ENCODE measurements at places on chromosomes 6 and 20. TPM values are rescaled to one million over a fixed set of nuclear protein-coding genes. Genes with fewer than 3 reads are reported as not detected.

The CAPN11 gene
- 0.11 TPM for polyA plus RNA-seq

DNA sequence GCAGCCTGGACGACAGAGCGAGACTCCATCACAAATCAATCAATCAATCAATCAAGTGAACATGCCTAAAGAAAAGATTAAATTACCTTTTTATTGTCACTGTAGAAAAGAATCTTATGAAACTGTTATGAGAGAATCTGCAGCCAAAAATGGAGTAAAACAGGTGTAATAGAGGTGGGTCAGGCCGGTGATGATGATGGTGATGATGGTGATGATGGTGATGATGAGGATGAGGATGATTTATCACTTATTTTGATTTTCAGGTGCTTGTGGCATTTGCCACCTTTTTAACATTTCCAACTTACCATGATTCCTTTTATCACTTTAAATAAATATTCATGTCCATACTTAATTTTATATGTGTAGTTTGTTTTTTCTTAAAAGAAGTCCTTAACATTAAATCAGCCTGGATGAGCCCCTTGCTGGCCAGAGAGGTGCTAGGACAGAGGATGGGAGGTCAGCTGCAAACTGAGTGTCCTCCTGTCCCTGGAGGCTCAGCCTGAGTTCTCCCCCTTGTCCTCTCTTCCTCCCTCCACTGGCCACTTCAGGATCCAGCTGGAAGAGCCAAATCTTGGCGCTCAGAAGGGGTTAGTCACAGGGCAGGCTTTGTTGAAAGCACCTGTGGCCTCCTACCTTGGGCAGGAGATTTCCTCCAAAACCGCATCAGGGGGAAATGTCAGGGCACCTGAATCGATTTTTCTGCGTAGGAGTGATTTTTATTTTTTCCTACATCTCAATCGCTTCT lies 32.6 kb downstream of the SLC2A10 start:
- DNase-seq: no peak

GRCh38 chr20:32626859-32627636 lies 41.9 kb upstream of the NOL4L start:
- no peak for DNase-seq

DNA sequence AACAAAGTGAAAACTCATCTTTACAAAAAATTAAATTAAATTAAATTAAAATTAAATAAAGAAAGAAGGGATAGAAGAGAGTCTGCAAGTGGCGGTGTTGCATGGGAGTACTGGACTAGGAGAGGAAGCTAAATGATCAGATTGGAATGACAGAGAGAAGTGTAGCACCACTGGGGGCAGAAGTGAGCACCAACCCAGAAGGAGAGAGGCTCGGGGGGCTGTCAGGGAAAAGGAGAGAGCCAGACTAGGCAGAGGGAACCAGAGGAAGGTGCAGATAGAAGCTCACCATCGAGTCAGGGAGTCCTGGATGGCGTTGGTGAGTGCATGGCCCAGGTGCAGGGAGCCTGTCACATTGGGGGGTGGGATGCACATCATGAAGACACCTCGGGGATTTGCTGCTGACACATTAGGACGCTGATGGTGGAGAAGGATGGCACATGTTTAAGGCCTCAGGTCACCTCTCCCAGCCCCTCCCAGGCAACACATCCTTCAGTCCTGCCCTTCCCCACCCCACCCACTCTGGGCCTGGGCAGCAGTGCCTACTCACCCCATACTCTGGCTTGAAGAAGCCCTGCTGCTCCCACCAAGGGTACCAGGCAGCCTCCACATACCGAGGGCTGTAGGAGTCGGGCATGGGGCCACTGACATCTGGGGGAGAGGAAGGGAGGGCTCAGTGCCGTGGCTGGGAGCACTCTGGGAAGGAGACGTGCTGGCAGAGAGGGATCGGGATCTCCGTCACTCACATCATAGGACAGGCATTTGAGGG lies 4.0 kb downstream of the VARS1 start:
- peak; percentile 65 for DNase-seq

DNA sequence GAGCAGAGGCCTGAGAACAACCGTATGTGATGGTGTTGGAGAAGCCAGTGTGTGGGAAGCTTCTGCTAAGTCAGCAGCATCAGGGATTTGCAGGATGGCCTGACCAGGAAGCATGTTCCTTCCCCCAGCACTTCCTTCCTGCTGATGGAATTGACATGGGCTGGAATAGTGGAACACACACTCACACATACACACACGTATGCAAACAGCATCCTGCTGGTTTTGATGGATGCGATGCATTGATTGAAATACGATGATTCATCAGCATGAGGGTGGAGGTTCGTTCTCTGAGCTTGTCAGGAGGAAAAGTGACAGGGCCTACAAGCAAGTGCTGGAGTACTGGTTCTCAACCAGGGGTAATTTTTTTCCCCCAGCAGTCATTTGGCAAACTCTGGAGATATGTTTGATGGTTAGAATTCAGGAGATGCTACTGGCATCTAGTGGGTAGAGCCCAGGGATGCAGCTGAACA lies 229.1 kb downstream of the NFATC2 start:
- no peak for DNase-seq

DNA sequence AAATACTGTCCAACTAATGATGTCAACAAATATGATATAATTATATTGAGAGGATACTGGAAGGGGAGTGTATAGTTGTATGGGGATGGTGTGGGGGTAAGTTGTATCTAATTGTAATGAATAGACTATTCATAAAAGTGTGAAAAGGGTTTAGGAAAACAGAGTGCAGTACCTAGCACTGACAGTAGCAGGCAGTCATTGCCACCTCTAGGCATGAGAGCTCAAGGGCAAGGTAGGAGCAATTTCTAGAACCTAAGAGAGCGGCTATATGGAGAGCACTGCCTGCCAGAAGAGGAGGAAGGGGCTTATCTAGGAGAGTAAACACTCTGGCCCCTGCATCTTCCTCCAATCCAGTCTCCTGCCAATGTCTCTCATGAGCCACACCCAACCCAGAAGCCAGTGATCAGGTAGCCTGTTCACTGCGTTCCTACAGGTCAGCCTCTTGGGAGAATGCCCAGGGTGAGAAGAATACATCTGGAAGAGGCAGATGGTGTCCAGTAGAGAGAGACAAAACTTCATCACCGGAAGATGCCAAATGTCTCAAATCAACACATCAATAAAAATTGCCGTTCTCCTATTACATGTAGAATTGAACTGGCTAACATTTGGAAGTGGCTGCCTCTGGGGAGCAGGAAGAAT lies 200.0 kb downstream of the LY86 start:
- no peak for DNase-seq

GRCh38 chr6:36954262-36954931 lies at the start of gene PI16:
PI16 (plus strand) TSS chr6:36954738; CDS start chr6:36954761, 23 bp downstream.
- DNase-seq: no peak

DNA sequence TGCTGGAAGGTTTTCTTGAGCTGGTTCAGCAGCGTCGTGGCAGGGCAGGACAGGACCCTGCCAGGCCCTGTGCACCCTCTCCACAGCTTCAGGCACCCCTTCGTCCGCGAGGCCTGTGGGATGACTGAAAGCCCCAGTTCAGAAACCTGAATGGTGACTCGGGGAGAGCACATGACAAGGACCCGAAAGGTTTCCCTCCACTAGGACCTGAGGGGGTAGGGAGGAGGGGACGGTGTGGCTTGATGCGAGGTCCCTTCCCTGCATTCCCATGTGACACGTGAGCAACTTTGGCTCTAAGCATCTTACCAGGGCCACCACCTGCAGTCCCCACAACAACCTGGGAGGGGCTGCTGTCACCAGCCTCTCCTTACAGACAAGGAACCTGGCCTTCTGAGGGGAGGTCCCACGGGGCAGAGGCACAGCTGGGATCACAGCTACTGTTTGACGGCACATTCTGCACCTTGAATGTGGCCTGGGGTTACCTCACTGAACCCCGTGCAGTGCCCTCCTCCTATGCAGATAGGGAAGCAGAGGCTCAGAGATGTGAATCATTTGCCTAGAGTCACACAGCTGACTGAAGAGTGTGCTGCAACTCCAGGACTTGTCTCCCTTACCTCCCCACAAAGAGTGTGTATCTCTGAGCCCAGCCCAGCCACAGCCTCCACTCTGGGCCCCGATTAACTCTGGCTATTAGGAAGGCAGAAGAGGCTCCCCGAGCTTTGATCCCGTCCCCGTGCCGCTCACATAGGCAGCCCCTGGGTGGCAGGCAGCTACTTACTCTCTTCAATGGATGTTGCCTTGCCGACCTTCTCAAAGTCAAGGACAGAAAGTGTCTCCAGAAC lies 84.6 kb downstream of the PTPN1 start:
- DNase-seq: no peak

The SLC35F1 gene
- polyA plus RNA-seq: 0.01 TPM

DNA sequence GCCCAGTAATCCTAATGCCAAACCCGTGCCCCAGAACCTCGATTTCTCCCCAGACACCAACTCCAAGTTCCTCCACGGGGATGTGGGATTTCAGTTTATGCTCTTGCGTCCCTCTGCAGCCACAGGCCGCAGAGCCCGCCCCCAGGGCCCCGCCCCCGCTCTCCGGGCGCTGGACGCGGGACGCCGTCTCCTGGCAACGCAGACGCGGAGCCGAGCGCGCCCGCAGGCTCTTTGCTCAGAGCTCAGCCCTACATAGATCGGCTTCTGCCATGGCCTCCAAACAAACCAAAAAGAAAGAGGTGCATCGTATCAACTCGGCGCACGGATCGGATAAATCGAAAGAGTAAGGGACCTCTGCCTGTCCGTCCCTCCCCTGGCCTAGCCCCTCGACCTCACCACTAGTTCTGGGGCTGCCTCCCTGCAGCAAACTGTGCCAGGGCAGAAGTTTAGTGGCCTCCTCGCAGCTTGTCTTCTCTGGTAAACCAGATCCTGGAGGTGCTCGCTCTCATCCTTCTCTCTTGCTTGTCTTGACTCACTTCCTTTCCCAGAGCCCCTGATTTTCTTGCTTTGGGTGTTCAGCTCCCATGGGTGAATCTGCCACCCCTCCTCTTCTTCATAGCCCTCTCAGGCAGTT lies at the start of gene ADGB:
Gene ADGB, plus strand, starts transcription at position 201 of the 634 bp plus-strand sequence. Its CDS starts 69 bp downstream, at position 270.
- DNase-seq: peak; percentile 36

- DNase-seq: peak; percentile 11
Observed at GRCh38 chr6:163711615-163712565, 297.4 kb downstream of the QKI start.

The BMP7 gene
- polyA plus RNA-seq: not detected

The GDAP1L1 gene
- polyA plus RNA-seq: 0.04 TPM

DNA sequence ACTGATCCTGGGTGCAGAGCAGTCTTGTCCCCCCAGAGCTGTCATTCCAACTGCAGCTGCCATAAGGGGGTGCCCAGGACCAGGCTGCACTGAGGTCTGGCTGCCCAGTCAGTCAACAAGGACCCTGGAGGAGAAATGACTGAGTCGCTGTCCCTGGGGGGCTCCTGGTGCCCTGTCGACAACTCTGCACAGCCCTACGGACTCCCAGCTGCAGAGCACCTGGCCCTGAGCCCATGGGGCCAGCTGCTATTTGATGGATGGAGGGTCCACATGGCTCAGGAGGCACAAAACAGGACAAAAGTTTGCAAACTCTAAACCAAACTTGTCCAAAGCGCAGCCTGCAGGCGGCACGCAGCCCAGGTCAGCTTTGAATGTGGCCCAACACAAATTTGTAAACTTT lies 46.3 kb upstream of the RPS6KA2 start:
- no peak for DNase-seq

DNA sequence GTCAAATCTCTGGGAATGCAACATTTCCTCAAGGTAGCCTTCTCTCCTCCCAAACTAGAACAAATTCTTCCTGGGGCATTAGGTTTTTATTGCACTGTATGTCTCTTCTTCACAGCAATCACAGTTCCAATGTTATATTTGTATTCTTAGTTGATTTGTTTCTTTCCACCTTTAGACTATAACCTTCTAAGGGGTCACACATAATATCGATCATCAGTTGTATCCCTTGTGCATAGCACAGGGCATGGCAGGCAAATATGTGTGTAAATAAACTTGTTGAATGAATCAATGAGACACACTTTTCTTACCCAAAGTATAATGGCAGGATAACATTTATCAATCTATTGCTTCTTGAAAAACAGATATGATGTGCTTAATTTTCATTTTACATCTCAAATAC lies 81.0 kb downstream of the ATG5 start:
- DNase-seq: no peak

DNA sequence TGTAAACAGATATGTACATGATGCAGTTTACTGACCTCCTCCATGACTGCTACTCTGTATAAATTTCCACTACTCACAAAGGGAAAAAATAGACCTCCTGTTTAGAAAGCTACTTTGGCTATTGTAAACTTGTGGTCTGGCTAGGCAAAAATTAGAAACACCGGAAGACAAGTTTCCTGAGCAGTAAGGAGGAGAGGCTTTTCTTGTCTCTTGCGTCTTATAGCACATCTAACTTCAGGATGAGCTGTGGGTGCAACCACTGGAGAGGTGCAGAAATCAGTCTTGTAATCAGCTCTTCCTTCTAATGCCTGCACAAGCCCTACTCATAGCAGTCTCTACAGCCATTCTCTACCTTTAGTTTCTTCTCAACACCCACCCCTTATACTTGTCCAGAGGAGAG lies 296.5 kb upstream of the SLC35B3 start:
- no peak for DNase-seq

GRCh38 chr6:135535989-135536414 lies 38.5 kb upstream of the AHI1 start:
- DNase-seq: peak; percentile 40

DNA sequence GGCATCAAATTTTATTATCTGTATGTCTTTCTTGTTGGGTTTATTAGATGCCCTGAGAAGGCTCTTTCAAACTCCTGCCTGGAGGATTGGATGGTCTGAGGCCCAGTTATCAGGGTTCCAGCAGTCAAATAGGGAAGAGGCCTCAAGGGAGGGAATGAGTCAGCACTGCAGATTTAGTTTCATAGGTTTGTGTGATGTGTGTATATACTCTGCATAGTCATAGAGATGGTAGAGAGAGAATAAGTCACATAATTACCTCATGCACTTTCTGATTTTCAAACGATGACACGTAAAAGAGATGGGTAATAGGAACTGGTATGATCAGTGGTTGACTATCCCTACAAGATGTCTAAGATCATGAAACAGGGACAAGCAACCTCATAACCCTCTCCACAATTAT lies 82.1 kb downstream of the ADAT2 start:
- no peak for DNase-seq

All from HepG2 (cell line).